Activated CD4-positive, alpha-beta T cell treated with anti-CD3 and anti-CD28 coated beads for 4 hours (primary cell): ENCODE measurements at places on chromosomes 2 and 18.

- no peak for DNase-seq
These were observed 83.6 kb downstream of the SESTD1 start for GRCh38 chr2:179181002-179181401.

DNA sequence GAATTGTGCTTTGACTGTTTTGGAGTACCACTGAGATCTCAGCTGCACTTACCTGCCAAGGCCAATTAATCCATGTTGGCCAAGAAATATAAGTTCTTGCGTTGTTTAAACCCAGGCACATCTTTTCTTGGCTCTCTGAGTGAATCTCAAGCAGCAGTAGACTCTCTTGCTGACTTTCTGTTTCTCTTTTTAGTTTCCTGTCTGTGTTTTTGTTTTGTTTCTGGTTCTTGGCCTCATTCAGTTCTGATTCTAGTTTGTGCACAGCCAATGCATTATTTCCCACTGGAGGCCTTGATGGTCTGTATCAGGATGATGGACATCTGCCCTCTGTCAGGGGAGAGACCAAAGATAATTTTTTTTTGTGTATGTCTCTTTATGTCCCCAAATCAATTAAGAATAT lies 379.4 kb downstream of the CDH2 start:
- no peak for DNase-seq

DNA sequence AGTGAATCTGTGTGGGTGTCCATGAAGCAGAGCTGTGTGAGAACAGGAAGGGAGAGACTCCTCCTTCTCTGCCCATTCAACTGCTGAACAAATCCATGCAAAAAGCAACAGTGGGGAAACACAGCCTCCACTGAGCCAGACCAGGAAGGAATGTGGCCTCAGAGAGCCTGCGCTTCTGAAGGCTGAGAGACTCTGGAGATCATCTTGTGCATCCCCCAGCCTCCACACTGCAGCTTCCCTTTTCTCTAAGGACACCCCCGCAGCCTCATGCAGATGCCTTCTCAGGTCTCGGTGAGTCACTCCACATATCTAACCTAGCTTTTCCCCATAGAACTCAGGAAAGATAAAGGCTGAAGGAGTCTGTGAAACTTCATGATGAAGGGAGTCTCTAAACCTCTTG lies 402.9 kb downstream of the TNS1 start:
- no peak for DNase-seq

DNA sequence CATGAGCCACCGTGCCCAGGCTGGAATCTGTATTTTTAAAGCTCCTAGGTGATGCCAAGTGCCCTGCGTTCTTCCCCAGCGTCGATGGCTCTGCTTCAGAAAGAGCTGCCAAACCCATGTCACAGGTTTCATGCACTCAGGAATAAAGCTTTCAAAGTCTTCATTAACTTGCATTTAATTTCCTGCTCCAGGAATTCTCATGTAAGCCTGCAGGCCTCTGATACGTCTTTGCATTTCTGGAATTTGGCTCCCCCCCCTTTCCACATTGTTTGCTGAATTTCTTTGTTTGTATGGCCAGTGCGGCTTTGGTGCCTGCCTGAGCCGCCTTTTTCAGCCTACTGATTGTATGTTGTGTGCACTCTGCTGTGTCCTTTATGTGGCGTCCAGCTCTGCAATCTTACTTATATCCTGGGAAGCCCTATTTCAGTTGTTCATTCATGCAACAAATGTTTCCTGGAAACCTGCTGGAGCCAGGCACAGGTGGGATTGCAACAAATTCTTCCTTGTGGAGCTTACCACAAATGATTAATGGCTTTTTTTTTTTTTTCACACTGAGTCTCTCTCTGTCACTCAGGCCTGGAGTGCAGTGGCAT lies 17.9 kb upstream of the OTOF start:
- DNase-seq = no peak

GRCh38 chr2:191688934-191689695 lies 11.2 kb downstream of the NABP1 start:
- DNase-seq = no peak

- DNase-seq = no peak
These were observed 96.7 kb upstream of the COPS8 start for GRCh38 chr2:236988690-236989624.

- no peak for DNase-seq
These were observed 80.8 kb downstream of the TCF7L1 start for GRCh38 chr2:85213901-85214512.

DNA sequence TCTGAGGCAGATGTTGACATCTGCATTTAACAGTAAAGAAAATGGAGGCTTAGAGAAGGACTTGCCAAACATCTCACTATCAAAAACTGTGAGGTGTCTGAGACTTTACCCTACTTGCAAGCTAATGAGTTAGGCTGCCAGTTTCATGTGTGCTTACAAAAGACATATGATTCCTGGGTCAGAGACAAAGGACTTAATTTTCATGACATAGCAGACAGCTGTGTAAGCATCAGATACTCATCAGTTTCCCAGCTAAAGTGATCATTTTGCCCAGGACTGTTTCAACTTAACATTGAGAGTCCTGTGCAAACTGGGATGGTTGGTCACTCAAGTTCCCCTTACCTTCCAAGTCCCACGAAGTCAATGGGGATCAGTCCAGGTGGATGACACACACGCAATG lies 18.9 kb upstream of the DAPL1 start:
- no peak for DNase-seq
